Endothelial cell (in vitro differentiated cells): ENCODE measurements at places on chromosomes 7 and 10.

- H3K4me1 ChIP-seq, result peaks cover 2% of the 10 kb centered on the region
- no peak overlapping the region for H3K4me3 ChIP-seq
- peaks cover 6% of the 10 kb centered on the region for H3K27me3 ChIP-seq
- H3K27ac ChIP-seq, result no peak overlapping the region
- DNase-seq, result no peak
Measured at GRCh38 chr7:1535100-1535458, 4.6 kb downstream of the MAFK start.

DNA sequence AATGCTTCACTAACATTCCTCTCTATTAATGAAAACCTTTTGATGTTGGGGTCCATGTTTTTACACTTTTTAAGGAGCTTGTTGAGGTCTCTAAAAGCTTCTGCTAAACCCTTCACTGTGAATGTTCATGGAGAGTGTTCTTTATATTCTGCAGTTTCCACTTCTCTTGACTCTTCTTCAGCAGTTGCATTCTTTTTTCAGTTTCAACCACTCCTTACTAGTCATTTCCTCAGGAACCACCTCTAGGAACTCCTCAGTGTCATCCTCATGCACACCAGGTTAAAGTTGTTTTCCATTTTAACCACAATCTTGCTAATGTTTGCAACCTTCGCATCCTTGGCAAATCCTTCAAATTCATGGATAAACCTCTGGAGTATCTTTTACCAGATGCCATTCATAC lies 821.6 kb downstream of the ANKRD7 start:
- no peak overlapping the region for H3K27ac ChIP-seq
- H3K36me3 ChIP-seq, result no peaks in the 10 kb centered on the region
- no peaks in the 10 kb centered on the region for H3K27me3 ChIP-seq
- H3K4me3 ChIP-seq, result no peak overlapping the region
- no peaks in the 10 kb centered on the region for H3K4me1 ChIP-seq

- H3K4me1 ChIP-seq, result no peaks in the 10 kb centered on the region
- H3K4me3 ChIP-seq, result no peak overlapping the region
- peaks cover 8% of the 10 kb centered on the region for H3K27me3 ChIP-seq
- no peaks in the 10 kb centered on the region for H3K36me3 ChIP-seq
Measured at GRCh38 chr10:130018265-130018664, 54.2 kb upstream of the EBF3 start.

- H3K36me3 ChIP-seq, result no peaks in the 10 kb centered on the region
- DNase-seq, result no peak
- no peak overlapping the region for H3K4me3 ChIP-seq
- no peaks in the 10 kb centered on the region for H3K27me3 ChIP-seq
- peaks cover 20% of the 10 kb centered on the region for H3K4me1 ChIP-seq
- no peak overlapping the region for H3K27ac ChIP-seq
Measured at GRCh38 chr10:129426606-129427005, 40.4 kb upstream of the MGMT start.

- H3K36me3 ChIP-seq, result peaks cover 11% of the 10 kb centered on the region
- H3K4me3 ChIP-seq, result no peak overlapping the region
- no peak for DNase-seq
- H3K27ac ChIP-seq, result no peak overlapping the region
Measured at GRCh38 chr7:141691540-141691939, 10.4 kb downstream of the DENND11 start.

DNA sequence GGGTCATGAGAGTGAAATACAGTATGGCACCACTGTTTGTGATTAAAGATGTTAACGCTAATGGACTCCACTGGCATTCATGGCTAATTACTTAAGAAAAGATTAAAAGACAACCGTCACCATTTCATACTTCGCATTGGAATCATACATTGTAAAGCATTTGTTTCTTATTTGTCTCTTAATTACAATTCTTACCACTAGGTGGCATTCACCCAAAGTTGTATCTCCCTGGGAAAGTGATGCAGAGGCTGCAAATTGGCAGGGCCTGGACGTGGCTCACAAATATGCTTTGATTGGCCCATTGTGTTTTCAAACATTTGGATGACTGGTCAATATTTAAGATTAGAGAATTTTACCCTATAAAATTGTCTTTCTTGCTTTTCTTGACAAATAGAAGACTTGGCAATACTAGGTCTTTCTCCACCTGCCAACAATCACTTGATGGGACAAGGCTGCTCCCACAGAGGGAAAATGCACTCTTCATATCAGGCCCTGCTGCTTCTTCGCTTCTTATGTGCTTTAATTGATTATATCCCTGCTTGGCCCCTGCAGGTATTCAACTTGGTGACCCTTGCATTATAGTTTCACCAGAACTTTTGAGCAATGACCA lies 72.1 kb upstream of the STARD3NL start:
- H3K27me3 ChIP-seq, result no peaks in the 10 kb centered on the region
- H3K4me3 ChIP-seq, result no peak overlapping the region
- no peak overlapping the region for H3K27ac ChIP-seq
- peaks cover 9% of the 10 kb centered on the region for H3K4me1 ChIP-seq

GRCh38 chr10:57320416-57320815 lies 947.3 kb downstream of the IPMK start:
- no peak overlapping the region for H3K27ac ChIP-seq
- H3K27me3 ChIP-seq, result no peaks in the 10 kb centered on the region
- H3K36me3 ChIP-seq, result no peaks in the 10 kb centered on the region

DNA sequence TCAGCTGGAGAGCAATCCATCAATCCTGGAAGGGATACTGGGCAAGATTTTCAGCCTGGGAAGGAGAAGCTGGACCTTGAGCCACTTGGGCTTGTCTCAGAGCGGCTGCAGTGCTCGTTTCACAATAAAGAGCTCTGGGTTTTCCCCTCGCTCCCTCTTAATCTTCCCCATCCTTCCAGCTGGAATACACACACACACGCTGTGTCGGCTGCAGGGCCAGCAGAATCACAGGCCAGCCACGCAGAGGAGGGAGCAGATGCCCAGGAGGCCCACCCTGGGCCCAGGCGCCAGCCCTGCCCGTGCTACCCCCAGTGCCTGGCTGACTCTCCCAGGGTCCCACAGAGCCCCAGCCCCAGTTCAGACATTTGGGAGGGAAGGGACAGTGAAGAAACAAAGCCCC lies 255.1 kb downstream of the TNS3 start:
- DNase-seq, result no peak
- H3K27me3 ChIP-seq, result peaks cover 11% of the 10 kb centered on the region
- peaks cover 21% of the 10 kb centered on the region for H3K4me1 ChIP-seq

- no peak overlapping the region for H3K4me3 ChIP-seq
- H3K27ac ChIP-seq, result no peak overlapping the region
- H3K27me3 ChIP-seq, result no peaks in the 10 kb centered on the region
- DNase-seq, result no peak
- no peaks in the 10 kb centered on the region for H3K36me3 ChIP-seq
Measured at GRCh38 chr7:51340936-51341335, 24.3 kb upstream of the COBL start.

DNA sequence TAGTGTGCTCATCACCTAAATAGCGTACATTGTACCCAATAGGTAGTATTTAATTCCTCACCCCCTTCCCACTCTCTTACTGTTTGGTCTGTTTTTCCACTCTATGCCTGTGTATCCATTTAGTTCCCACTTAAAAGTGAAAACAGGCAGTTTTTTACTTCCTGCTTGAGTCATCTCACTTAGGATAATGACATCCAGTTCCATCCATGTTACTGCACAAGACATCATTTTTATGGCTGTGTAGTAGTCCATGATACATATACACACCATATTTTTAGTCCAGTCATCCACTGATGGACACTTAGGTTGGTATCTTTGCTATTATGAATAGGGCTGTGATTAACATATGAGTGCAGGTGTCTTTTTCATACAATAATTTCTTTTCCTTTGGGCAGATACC lies 10.1 kb downstream of the STK17A start:
- H3K27me3 ChIP-seq, result no peaks in the 10 kb centered on the region
- DNase-seq, result no peak
- H3K27ac ChIP-seq, result no peak overlapping the region
- H3K4me1 ChIP-seq, result peaks cover 3% of the 10 kb centered on the region
- no peak overlapping the region for H3K4me3 ChIP-seq

DNA sequence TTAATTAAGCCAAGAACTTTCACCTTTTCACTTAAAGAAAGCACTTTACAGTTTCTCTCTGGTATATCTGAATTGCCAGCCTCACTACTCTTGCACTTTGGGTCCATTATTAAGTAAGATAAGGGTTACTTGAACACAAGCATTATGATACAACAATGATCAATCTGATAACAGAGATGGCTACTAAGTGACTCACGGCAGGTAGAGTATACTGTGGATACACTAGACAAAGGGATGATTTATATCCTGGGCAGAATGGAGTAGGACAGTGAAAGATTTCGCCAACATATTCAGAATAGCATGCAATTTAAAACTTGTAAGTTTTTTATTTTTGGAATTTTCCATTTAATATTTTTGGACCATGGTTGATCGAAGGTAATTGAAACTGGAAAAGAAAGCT lies 34.3 kb upstream of the ITGB8 start:
- H3K4me1 ChIP-seq, result no peaks in the 10 kb centered on the region
- H3K27ac ChIP-seq, result no peak overlapping the region
- DNase-seq, result no peak
- no peaks in the 10 kb centered on the region for H3K36me3 ChIP-seq
- no peak overlapping the region for H3K4me3 ChIP-seq
- no peaks in the 10 kb centered on the region for H3K27me3 ChIP-seq

DNA sequence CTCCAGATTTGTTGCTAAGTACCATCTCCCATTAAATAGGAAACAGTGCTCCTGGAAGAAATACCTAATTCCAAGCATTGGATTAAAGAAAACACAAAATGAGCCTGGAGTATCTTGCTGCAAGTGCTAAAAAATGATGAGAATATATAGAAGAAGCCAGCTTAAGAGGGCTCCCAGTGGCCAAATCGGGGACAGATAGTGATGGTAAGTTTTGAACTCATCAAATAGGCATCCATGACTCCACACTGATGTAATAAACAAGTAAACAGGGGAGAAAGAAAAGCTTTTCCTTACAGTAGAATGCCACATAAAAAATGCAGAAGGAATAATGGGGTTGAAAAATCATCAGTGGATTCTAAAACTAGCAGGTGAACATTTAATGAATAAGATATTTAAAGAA lies 72.4 kb downstream of the CTTNBP2 start:
- H3K4me3 ChIP-seq, result no peak overlapping the region
- no peak overlapping the region for H3K27ac ChIP-seq
- H3K36me3 ChIP-seq, result no peaks in the 10 kb centered on the region
- H3K27me3 ChIP-seq, result no peaks in the 10 kb centered on the region
- DNase-seq, result no peak

- no peaks in the 10 kb centered on the region for H3K36me3 ChIP-seq
- H3K27ac ChIP-seq, result no peak overlapping the region
- H3K4me1 ChIP-seq, result peaks cover 14% of the 10 kb centered on the region
- no peaks in the 10 kb centered on the region for H3K27me3 ChIP-seq
Measured at GRCh38 chr10:4382811-4383210, 443.2 kb upstream of the AKR1E2 start.

- DNase-seq, result no peak
- no peak overlapping the region for H3K27ac ChIP-seq
- H3K36me3 ChIP-seq, result no peaks in the 10 kb centered on the region
- H3K4me3 ChIP-seq, result no peak overlapping the region
- H3K4me1 ChIP-seq, result no peaks in the 10 kb centered on the region
Measured at GRCh38 chr7:69412331-69413146, 185.7 kb upstream of the AUTS2 start.

DNA sequence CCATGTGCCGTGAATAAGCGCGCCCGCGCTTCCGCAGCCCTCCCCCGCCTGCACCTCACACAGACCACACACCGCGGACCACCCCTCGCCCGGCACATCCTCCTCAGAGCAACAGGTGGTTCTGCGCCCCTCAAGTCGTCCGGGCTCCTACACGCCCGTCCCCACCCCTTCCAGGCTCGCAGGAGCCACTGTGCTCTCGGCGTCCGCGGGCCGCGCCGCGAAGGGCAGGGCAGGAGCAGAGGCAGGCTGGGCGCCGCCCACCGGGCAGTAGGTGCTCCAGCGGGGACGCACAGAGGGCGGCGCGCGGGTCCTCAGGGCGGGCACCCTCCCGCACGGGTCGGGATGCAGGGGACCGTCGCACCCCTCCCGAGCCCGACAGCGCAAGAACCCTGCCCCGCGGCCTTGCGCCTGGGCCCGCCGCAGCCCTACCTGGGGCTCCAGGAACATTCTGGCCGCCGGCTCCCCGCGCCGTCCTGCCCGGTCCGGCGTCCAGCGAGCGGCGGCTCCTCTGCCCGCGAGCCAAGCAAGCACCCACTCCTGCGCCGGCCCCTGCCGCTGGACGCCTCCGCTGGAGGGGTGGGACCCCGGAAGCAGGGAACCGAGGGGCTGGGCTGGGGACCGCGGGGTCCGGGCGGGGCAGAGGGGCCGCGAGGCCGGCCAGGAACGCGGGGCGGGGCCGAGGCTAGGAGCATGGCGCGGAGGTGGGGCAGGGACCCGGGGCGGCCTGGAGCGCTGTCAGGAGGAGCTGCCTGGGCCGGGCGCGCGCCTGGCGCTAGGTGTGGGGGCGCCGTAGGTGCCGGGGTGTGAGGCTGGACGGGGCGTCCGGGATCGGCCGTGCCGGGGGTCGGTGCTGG lies 37.4 kb downstream of the RASGEF1A start:
- H3K4me1 ChIP-seq, result peaks cover 3% of the 10 kb centered on the region
- H3K36me3 ChIP-seq, result no peaks in the 10 kb centered on the region
- H3K4me3 ChIP-seq, result no peak overlapping the region
- H3K27ac ChIP-seq, result no peak overlapping the region

- no peak overlapping the region for H3K27ac ChIP-seq
- peaks cover 3% of the 10 kb centered on the region for H3K36me3 ChIP-seq
- DNase-seq, result no peak
- peaks cover 6% of the 10 kb centered on the region for H3K4me1 ChIP-seq
- H3K27me3 ChIP-seq, result peaks cover 5% of the 10 kb centered on the region
Measured at GRCh38 chr7:22872096-22872807, 49.6 kb upstream of the TOMM7 start.

DNA sequence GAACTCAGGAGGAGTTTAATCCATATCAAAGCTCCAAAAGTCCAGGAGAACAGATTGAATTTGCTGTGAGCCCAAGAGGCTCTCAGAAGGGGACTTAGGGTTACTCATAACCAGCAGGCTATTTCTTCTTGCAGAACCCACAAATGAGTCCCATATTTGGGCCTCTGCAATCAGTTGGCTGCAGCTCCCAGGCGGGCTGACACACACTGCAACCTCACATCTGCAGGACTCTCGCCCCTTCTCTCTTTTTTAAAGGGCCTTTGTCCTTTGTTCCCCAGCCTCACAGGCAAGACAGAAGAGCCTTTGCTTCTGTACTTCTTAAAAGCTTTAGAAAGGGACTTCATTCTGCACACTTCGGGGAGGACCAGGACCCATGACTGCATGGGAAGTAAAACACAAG lies 26.7 kb downstream of the CREB3L2 start:
- H3K4me3 ChIP-seq, result no peak overlapping the region
- peaks cover 13% of the 10 kb centered on the region for H3K36me3 ChIP-seq
- H3K27ac ChIP-seq, result no peak overlapping the region
- H3K27me3 ChIP-seq, result peaks cover 1% of the 10 kb centered on the region
- H3K4me1 ChIP-seq, result no peaks in the 10 kb centered on the region
- no peak for DNase-seq
